ENCODE measurements at places on chromosomes 12 and 14.

- no peak for DNase-seq
These were observed 217.1 kb upstream of the PLEKHG7 start for GRCh38 chr12:92485351-92486348.

DNA sequence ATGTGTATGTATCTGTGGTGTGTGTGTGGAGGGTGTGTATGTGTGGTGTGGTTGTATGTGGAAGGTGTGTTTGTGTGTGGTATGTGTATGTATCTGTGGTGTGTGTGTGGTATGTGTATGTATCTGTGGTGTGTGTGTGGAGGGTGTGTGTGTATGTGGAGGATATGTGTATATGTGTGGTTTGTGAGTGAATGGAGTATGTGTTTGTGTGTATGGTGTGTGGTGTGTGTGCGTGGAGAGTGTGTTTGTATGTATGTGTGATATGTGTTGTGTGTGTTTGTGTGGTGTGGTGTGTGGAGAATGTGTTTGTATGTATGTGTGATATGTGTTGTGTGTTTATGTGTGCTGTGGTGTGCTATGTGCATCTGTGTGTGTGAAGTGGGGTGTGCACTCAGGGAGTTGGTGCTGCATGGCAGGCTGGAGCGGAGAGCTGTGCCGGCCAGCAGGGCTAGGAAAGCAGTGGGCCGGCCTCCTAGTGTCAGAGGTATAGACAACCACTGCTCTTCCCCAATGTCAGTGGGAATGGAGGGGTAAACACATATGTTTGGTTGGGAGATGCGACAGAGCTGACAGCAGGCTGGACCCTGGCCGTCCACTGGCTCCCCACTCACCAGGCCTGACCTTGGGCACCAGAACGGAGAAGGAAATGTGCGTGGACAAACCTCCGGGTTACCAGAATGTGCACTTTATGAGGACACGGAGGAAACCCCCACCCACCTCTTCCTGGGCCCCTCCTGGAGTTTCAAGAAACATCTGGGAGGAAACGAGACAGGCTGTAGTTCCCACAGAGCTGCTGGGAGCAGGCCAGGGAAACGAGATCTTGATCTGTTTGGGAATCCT, 60.7 kb downstream of the CLMN start:
- no peak for DNase-seq

DNA sequence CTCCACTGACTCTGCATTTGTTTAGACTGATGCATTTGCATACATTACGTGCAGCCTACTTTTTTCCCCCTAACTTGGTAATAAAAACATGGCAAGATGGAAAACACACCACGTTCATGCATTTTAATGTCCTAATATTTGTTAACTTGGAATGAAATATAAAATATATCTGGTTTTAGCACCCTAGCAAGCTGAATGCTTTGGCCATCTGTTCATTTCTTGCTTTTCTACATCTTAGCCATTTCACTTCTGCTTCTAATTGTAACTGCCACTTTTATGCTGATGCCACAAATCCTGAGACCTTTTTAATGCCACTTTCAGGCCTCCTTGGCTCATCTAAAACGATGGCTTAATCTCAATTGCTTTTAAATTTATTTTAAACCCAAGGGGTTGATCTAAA, 177.7 kb upstream of the RASSF8 start:
- no peak for DNase-seq

DNA sequence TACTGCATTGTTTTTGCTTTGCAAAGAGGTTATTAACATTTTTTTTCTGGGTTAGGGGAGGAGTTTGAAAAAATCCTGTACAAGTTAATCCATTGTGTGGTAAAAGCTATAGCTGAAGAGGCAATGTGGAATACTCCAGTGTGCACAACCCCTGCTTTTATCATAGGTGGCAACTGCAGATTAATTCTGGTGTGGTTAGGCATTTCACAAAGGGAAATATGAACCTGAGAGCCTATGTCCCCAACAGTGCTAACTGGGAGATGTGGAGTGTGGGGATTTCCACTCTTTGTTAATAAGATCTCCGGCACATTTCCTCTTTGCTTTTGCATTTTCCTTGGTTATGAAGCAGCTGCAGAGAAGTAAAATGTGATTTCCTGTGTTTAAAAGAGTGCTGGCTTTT, 33.6 kb downstream of the PRORP start:
- no peak for DNase-seq

DNA sequence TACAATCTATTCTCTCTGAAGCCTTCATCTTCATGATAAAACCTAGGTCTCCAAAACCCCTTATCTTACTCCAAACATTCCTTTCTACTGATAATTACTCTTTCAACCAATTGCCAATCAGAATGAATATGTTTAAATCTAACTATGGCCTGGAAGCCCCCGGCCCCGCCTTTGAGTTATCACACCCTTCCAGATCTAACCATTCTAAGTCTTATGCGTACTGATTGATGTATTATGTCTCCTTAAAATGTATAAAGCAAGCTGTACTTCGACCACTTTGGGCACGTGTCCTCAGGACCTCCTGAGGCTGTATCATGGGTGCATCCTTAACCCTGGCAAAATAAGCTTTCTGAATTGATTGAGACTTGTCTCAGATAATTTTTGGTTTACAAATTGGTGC, 14.4 kb downstream of the PABPN1 start:
- DNase-seq: no peak

GRCh38 chr14:92575061-92575747, 61.6 kb downstream of the RIN3 start:
- DNase-seq: no peak

GRCh38 chr12:114209861-114210260, 196.1 kb downstream of the TBX5 start:
- DNase-seq: no peak

- DNase-seq: no peak
These were observed 63.4 kb downstream of the ANO4 start for GRCh38 chr12:100857971-100858370.

DNA sequence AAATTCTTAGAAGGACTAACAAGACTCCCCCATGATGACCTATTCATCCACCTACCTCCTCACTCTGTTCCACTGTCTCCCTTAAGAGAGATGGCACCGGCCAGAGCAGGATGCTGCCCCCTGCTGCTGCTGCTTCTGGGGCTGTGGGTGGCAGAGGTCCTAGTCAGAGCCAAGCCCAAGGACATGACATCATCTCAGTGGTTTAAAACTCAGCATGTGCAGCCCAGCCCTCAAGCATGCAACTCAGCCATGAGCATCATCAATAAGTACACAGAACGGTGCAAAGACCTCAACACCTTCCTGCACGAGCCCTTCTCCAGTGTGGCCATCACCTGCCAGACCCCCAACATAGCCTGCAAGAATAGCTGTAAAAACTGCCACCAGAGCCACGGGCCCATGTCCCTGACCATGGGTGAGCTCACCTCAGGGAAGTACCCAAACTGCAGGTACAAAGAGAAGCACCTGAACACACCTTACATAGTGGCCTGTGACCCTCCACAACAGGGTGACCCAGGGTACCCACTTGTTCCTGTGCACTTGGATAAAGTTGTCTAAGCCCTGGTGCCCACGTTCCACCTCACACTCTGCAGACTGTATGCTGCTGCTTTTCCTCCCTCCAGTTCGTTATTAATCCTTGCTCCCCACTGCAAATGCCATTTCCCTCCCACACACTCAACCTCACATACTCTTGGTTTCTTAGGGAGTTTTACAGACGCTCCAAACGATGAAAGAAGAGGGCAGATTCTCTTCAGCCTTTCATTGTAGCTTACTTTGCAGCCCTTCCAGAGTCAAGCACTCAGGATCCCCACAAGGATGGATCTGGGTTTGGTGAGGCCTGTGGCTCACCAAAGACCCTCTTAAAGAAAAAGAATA, at the start of gene RNASE8:
TSS of gene RNASE8 (plus strand) at position 20 of the 873 bp plus-strand sequence. CDS start at position 91, 71 bp downstream.
- no peak for DNase-seq

- DNase-seq: no peak
These were observed 176.3 kb downstream of the ESR2 start for GRCh38 chr14:64117671-64118402.

DNA sequence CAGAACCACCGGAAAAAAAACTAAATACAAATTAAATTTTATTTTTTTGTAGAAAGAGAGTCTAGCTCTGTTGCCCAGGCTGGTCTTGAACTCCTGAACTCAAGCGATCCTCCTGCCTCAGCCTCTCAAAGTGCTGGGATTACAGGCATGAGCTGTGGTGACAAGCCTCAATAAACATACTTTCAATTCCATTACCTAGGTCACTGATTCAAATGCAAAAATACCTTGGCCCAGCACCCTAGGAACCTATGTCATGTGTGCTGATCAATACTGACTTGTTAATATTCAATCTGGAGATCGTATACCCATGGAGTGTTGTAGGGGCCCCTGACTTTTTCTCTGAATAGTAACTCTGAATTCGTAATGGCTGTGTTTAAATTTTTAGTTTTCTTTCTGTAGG, 7.1 kb upstream of the TMEM30B start:
- DNase-seq: no peak

DNA sequence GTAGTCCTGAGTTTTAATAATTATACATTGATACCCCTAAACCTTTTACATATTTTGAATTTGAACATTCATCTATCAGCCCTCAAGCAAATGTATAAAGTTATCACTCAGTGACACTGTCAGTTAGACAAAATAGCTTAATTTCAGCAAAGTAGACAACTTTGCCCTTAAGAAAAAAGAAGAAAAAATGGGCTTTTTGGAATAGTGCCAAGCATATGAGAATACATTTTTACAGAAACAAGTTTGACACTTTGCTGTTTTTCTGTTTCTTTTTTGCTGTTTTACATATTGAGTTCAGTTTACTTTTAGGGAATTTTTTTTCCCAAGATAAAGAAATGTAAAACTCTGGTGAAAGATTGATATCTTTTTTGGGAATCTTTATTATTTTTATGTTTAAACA, 14.3 kb downstream of the TBK1 start:
- DNase-seq: no peak

DNA sequence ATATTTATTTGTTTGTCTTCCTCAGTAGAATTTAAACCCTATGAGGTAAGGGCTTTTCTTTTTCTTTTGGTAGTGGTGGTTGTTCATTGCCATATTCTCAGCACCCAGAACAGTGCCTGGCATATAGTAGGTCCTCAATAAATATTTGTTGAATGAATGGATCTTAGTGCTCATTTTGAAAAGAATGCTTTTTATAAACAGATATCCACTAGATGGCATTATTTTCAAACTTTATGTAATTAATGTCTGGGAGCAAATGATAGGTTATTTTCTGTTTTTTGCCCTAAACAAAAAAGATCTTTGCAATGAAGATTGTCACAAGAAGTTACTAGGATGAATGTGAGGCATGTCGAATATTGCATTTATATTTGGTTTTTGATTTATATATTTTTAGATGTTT, 64.1 kb downstream of the RAD51B start:
- DNase-seq: no peak

DNA sequence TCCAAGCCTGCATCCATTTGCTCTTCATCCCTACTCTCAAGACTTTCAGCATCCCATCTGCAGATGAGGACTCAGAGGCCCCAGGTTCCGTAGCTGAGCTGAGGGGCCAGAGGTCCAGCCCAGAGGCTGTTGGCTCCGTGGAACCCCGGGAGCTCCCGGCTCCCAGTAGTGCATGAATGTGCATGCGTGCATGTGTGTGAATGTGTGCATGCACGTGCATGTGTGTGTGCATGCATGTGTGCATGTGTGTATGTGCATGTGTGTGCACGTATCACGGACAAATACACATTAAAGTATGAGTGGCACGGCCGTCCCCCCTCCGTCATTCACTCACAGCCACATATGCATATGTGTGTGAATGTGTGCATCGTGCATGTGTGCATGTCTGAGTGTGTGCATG, 149.9 kb downstream of the KIF26A start:
- DNase-seq: no peak

- no peak for DNase-seq
These were observed 584 bp downstream of the ACSM4 start for GRCh38 chr12:7304456-7304855.

DNA sequence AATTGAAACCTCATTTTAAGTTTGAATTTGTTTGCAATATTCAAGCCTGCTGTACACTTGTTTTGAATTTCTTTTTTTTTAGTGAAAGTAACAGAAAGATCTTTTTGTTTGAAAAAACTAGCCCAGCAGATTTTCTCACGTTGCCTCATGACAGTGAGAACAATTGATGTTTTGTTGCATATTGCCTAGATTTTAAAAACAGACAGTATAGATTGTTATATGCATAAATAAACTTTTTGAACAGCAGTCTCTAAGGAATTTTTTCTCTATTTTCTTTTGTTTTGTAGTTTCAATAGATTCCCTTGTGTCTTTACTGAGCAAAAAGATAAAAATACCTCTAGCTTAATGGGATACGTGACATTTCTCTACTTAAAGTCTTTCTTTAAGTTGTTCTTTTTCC, 15.4 kb downstream of the OR6C6 start:
- DNase-seq: no peak

DNA sequence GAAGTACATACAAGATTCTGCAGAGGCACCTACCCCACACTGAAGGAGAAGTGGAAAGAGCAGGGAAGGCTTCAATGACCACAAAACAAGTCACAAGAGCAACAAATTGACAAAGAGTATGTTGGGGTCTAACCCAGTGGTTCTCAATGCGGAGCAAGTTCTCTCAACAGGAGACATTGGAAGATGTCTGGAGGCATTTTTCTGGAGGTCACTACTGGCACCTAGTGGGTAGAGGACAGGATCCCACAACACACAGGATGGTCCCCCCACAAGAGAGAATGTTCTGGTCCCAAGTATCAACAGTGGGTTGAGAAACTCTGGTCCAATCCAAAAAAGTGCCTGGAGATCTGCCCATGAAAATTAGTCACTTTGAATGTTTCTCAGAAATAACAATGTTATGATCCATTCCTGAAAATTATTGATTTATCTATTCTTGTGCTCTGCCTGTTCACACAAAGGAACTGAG, 3.4 kb downstream of the SSH1 start:
- no peak for DNase-seq

- no peak for DNase-seq
These were observed 68.5 kb downstream of the FBXO34 start for GRCh38 chr14:55339770-55340169.

DNA sequence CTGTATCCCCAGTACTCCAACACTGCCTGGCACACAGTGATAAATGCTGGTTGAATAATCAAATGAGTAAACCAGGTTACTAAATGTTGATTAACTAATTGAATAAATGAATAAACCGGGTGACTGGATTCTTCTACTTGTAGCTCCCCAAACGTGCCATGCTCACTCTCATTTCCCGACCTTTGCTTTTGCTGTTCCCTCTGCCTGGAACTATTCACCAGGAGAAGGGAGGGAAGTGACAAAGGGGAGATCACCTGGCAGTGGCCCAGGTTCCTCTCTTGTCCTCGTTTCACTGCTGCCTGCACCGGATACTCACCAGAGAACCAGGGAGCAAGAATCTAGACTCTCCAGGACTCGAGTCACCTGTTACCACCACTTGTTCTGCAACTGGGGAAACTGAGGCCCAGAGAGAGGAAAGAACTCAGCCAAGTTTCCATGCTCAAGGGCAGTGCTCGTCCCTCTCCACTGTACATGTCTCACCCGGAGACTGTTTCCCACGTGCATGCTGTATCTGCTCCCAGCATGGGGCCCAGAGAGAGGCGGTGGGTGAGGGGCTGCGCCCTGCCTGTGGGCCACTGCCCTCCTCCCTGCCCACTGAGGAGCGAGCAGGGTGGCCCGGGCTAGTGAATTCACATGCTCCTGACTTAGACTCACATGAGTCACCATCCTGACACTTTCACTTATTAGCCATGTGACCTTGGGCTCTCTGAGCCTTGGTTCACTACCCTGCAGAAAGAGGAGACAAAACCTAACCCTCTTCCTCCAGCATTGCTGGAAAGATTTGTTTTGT, 17.7 kb upstream of the POP5 start:
- DNase-seq: no peak

Data from activated CD8-positive, alpha-beta memory T cell treated with anti-CD3 and anti-CD28 coated beads for 4 hours (primary cell).